ENCODE measurements at places on chromosomes 4 and X. TPM values are rescaled to one million over a fixed set of nuclear protein-coding genes. Genes with fewer than 3 reads are reported as not detected.

TBC1D9 gene
- 27.9 TPM for polyA plus RNA-seq

H2AZ1 gene
- polyA plus RNA-seq, result 241 TPM

GNRHR gene
- 0.55 TPM for polyA plus RNA-seq

ASMT gene
- not detected for polyA plus RNA-seq

USP17L17 gene
- not detected for polyA plus RNA-seq

XAGE2 gene
- polyA plus RNA-seq, result 0.12 TPM

NALF2 gene
- polyA plus RNA-seq, result 0.76 TPM

FRG2 gene
- polyA plus RNA-seq, result not detected

RASGEF1B gene
- 30.6 TPM for polyA plus RNA-seq

EVC2 gene
- 1.3 TPM for polyA plus RNA-seq

TMPRSS11F gene
- not detected for polyA plus RNA-seq

SLC9B1 gene
- polyA plus RNA-seq, result 1.0 TPM

SUPT20HL2 gene
- 0.04 TPM for polyA plus RNA-seq

MAGEA9B gene
- polyA plus RNA-seq, result not detected

FGB gene
- polyA plus RNA-seq, result 213 TPM

CSTF2 gene
- polyA plus RNA-seq, result 18.0 TPM

MAGEA11 gene
- not detected for polyA plus RNA-seq

ASB9 gene
- 3.8 TPM for polyA plus RNA-seq

TRMT10A gene
- polyA plus RNA-seq, result 9.4 TPM

PPP1R2C gene
- not detected for polyA plus RNA-seq

CABS1 gene
- not detected for polyA plus RNA-seq

VCX3A gene
- polyA plus RNA-seq, result 0.10 TPM

CITED1 gene
- 0.94 TPM for polyA plus RNA-seq

HTR2C gene
- polyA plus RNA-seq, result not detected

ZNF718 gene
- polyA plus RNA-seq, result 5.2 TPM

DRP2 gene
- 2.1 TPM for polyA plus RNA-seq

AMER1 gene
- 5.1 TPM for polyA plus RNA-seq

SPARCL1 gene
- 154 TPM for polyA plus RNA-seq

FAM90A26 gene
- polyA plus RNA-seq, result not detected

BRCC3 gene
- polyA plus RNA-seq, result 26.0 TPM

MTCP1 gene
- polyA plus RNA-seq, result 15.2 TPM

PRDX4 gene
- 94.2 TPM for polyA plus RNA-seq

CENPVL3 gene
- polyA plus RNA-seq, result 0.76 TPM

TLR3 gene
- polyA plus RNA-seq, result 2.9 TPM

TBC1D19 gene
- 8.6 TPM for polyA plus RNA-seq

ZNF157 gene
- 0.27 TPM for polyA plus RNA-seq

GPR119 gene
- 0.61 TPM for polyA plus RNA-seq

EREG gene
- polyA plus RNA-seq, result 6.8 TPM

BMPR1B gene
- 1.2 TPM for polyA plus RNA-seq

CXCL1 gene
- 4.3 TPM for polyA plus RNA-seq

XPNPEP2 gene
- 353 TPM for polyA plus RNA-seq

ADRA2C gene
- polyA plus RNA-seq, result 0.90 TPM

NPY5R gene
- 0.22 TPM for polyA plus RNA-seq

MAGEE2 gene
- polyA plus RNA-seq, result 0.37 TPM

CTAG1A gene
- polyA plus RNA-seq, result not detected

RIPPLY1 gene
- 0.81 TPM for polyA plus RNA-seq

PPP4R3C gene
- not detected for polyA plus RNA-seq

XK gene
- polyA plus RNA-seq, result 12.3 TPM

CYBB gene
- polyA plus RNA-seq, result 15.9 TPM

SLC4A4 gene
- 11.2 TPM for polyA plus RNA-seq

TLR8 gene
- 0.67 TPM for polyA plus RNA-seq

HSFX4 gene
- 0.15 TPM for polyA plus RNA-seq

EBP gene
- polyA plus RNA-seq, result 110 TPM

PNMA5 gene
- 0.69 TPM for polyA plus RNA-seq

SPANXN1 gene
- polyA plus RNA-seq, result 0.06 TPM
